Fibroblast of skin of back (primary cell): ENCODE measurements at places on chromosomes 12 and 14.
A peak's percentile ranks its signal among the peaks of the same experiment; 100 is the strongest.

DNA sequence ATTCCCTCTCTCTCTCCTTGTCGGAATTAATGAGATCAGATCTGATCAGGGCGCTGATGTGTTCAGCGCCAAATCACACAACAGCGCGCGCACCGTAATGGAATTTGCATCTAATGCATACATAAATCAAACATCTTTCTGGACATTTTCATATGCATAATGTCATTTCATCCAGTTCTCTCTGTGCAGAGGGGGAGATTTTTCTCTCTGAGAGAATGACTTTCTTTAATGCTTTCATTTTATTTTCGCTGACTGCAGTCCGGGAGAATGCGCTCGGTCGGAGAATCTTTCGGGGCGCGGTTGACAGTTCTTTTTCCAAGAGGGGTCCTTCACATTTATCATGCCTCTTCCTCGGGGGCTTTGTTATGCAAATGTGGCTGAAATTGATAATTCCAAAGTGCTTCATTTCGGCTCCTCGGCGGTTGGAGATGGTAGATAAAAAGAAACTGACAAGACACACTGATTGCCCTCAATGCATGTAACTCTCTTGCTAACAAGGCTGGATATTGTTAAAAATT lies 615.9 kb downstream of the VRK1 start:
- DNase-seq, result no peak

DNA sequence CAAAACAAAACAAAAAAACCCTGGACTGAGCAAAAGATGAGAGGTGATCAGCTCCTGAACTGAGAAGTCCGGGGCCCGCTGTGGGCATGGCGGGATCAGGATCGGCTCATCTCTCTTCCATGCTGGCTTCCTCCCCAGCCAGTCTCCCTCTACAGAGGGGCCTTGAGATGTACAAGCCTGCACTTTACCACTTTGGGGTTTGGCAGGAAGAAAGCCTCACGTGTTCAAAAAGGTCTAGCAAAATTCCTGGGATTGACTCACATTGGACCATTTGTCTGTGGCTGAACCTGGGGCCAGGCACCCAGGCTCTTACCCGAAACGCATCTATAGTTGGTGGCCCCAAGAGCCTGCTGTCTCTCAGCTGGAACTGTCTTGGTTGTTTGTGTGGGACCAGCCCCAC lies 89.0 kb downstream of the SLC24A4 start:
- no peak for DNase-seq

- DNase-seq, result peak; percentile 79
Measured at GRCh38 chr12:56593909-56594621, 36.1 kb downstream of the BAZ2A start.

DNA sequence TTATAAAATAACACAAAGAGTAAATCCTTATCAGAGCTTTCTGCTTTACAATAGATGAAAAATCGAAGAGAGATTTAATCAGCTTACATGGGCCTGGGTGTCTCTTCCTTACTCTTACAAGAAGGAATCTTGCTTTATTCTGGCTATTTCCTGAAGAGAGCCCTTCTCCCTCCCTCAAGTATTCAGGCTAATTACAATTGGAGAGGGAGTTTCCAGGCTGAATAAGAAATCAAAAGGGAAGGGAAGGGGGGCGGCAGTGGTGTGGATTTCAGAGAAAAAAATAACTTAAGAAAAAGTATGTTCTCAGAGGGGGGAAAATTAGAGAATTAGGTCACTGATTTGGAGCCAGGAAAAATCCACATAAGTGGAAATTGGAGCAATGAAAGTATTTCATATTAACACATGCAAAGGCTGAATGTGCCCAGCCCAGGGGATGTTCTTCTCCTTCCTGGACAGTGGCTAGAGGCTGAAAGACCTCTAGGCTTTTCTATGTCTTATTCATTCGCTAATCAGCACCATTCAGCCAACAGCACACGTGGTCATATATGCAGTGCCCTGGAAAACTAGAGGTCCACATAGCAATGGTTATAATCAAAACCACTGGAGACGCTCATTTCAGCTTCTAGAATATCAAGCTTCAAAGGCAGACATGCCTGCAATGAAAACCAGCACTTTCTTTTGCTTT lies 158.9 kb upstream of the BTG1 start:
- peak; percentile 32 for DNase-seq

DNA sequence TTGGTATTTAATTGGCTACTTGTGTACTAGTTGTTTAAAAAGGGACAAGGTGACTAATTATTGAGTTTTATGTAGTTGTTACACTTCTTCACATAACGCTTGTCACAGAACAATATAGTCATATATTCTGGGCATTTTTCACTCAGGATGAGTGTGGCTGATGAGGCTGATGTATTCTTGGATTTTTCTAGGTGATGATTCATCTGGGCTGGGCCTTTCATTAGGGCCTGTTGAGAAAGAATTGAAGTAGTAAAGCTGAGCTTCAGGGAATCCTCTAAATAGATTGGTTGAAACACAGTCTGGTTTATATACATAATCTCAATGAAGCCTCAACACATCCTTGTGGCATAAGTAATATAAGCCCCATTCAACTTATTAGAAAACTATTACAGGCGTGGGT lies 445.7 kb downstream of the DAD1 start:
- DNase-seq, result no peak

DNA sequence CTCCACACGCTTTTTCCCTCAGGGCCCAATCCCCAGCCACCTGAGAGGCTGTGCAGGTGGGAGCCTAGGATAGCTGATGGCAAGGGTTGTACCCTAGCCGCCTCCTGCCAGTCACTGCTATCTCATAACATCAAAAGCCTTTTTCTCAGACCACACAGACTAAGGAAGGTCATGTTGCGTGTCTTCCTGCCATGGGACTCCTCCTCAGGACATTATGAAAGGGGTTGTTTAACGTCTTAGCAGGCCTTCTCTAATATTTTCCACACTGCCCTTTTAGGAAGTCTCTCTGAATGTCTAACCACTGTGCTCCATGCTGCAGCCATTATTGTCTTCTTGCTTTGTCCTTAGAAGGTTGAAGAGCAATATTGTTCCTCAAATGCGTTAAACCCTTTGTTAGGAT lies 7.6 kb upstream of the SMUG1 start:
- DNase-seq, result no peak

DNA sequence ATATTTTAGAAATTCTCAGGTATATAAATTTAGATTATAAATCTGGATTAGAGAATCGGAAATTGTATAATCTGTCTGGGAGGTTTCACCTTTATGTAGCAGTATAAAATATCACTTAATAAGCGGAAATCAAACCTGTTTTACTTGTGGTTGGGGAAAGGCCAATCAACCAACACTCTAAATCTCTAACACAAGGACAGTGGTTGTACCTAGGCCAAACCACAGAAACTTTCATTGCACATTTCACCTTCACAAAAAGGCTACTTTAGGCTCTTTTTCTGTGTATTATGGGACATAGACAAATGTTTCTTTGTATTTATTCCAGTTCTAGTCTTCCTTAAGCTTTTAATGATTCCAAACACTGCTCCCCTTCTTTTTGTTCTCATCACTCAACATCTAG lies 19.8 kb downstream of the ERH start:
- DNase-seq, result no peak

GRCh38 chr12:76083246-76083903 lies 1.1 kb downstream of the NAP1L1 start:
- no peak for DNase-seq

GRCh38 chr14:35045798-35046047 lies 349 bp upstream of the FAM177A1 start:
- DNase-seq, result no peak

- DNase-seq, result no peak
Measured at GRCh38 chr14:92844204-92844603, 50.1 kb downstream of the GOLGA5 start.

- DNase-seq, result peak; percentile 91
Measured at GRCh38 chr12:89166525-89166934, 185.8 kb downstream of the DUSP6 start.

GRCh38 chr12:129902371-129903091 lies 1.3 kb downstream of the TMEM132D start:
- DNase-seq, result peak; percentile 43

- DNase-seq, result peak; percentile 98
Measured at GRCh38 chr14:99758121-99758821, 34.9 kb upstream of the EML1 start.

- DNase-seq, result no peak
Measured at GRCh38 chr14:74879427-74880182, 2.1 kb upstream of the DLST start.

DNA sequence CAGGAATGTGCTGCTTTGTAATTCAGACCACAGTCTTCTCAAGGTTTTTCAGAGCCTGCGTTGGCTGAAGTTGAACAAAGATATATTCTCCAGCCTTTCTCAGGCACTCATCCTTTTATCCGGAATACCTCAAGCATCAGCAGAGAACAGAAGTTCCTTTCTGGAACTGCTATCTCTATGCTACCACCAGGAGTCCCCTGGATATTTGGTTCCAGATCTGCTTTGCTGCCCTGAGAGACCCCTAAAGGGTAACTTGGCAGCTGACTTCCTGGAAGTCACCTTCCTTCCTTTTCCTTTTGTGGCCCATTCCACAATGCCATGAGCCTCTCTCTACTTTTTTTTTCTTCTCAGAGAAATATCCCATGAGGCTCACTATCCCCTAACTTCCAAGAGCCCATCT lies 188.2 kb downstream of the PLCZ1 start:
- DNase-seq, result no peak

- peak; percentile 58 for DNase-seq
Measured at GRCh38 chr12:74365178-74365964, 172.3 kb upstream of the ATXN7L3B start.

- peak; percentile 90 for DNase-seq
Measured at GRCh38 chr12:50187084-50187900, 20.1 kb upstream of the CERS5 start.

DNA sequence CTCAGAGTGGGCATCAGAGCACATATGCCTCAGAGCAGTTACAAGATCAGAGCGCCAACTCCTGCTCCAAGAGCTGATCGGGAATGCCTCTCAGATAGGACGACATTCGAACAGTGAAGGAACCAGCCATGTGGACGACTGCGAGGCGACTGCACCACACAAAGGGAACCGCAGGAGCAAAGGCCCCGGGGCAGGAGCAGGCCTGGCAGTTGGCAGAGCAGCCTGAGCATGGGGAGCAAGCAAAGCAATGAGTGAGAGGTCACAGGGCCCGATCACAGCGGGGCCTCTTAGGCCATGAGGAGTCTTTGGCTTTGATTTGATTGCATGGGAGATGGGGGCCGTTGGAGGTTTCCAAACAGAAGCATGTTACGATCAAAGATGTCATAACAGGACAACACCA lies 90.3 kb downstream of the LGMN start:
- DNase-seq, result no peak

GRCh38 chr14:58455593-58456265 lies 28.2 kb downstream of the KIAA0586 start:
- peak; percentile 9 for DNase-seq

- no peak for DNase-seq
Measured at GRCh38 chr14:104652386-104652785, 37.0 kb upstream of the INF2 start.

GRCh38 chr14:52879958-52880357 lies 70.9 kb downstream of the FERMT2 start:
- DNase-seq, result peak; percentile 55

- no peak for DNase-seq
Measured at GRCh38 chr12:132444957-132445883, 44.7 kb upstream of the FBRSL1 start.

GRCh38 chr14:98886982-98887381 lies 385.0 kb downstream of the BCL11B start:
- DNase-seq, result no peak

DNA sequence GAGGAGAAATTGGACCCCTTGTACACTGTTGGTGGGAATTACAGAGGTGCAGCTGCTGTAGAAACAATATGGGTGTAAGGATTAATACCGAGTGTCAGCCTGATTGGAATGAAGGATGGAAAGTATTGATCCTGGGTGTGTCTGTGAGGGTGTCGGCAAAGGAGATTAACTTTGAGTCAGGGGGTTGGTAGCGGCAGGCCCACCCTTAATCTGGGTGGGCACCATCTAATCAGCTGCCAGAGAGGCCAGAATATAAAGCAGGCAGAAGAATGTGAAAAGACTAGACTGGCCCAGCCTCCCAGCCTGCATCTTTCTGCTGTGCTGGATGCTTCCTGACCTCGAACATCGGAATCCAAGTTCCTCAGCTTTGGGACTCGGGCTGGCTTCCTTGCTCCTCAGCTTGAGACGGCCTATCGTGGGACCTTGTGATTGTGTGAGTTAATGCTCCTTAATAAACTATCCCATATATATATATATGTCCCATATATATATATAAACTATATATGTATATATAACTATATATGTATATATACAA lies 38.4 kb upstream of the PPP2R5C start:
- DNase-seq, result no peak

GRCh38 chr12:99552022-99552421 lies 95.5 kb upstream of the GARIN6 start:
- no peak for DNase-seq

GRCh38 chr12:58363971-58364370 lies 422.6 kb downstream of the ATP23 start:
- no peak for DNase-seq

DNA sequence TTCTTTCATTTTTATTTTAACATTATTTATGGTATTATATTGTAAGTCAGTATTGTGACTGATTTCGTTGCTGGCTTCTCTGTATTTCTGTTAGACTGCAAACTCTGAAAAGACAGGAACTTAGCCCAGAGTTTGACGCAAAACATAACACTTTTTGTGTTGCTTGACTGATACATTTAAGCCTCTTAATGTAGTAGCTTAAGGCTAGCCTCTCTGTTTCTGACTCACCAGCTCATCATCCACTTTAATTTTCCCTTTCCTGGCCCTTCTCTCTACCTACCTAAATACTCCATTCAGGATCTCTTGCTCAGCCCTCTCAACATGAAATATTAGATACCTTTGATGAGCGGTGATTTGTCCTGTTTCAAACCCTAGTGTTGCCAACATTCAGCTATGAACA lies 420.6 kb downstream of the LRFN5 start:
- DNase-seq, result no peak

- DNase-seq, result no peak
Measured at GRCh38 chr12:112524676-112525425, 106.1 kb downstream of the PTPN11 start.

GRCh38 chr12:54959291-54960018 lies 25.1 kb downstream of the TESPA1 start:
- no peak for DNase-seq

- no peak for DNase-seq
Measured at GRCh38 chr12:1466481-1467154, 127.8 kb downstream of the FBXL14 start.

- no peak for DNase-seq
Measured at GRCh38 chr12:121678716-121679300, 9.4 kb upstream of the MORN3 start.
